ENCODE measurements at places on chromosomes 11 and 22. TPM values are rescaled to one million over a fixed set of nuclear protein-coding genes. Genes with fewer than 3 reads are reported as not detected.

- DNase-seq = no peak
Measured at GRCh38 chr11:44066732-44067141, 667 bp downstream of the ACCS start.

DNA sequence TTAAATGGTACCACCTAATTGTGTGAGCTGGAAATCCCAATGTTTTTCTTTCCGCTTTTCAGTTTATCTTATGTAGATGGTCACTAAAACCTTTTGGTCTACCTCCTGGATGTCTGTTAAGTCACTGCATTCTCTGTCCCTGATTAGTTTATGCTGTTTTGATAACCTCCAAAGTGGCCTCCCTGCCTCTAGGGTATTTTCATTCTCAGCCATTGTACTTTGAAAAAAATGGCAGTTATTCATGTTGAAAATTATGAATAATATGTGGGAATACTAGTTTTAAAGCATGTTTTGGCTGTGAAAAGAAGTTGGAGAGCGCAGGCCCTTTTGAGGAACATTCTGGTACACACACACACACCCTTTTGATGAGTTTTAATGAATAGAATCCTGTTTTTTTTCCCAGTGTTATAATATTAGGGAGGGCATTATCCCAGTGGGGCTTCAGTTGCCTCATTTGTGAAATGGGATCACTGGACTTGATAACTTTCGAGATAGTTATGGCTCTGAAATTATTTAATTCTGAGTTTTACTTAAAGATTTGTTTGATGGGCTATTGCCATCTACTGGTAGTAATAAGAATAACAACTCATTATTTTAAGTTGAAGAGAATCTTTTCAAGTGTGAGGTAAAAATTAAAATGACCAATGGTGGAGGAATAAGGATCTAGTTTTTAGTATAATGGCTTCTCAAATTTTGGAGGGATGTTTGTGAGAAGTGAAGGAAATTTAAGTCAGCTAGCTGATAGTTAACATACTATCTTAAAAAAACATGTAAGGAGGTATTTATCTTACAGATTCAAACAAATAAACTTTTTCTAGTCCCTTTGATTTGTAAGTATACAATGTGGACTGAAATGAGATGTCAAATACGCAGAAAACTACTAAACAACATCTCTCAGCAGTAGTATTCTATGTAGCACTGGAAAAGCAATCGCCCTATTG, 3.9 kb downstream of the FDX1 start:
- no peak for DNase-seq

DNA sequence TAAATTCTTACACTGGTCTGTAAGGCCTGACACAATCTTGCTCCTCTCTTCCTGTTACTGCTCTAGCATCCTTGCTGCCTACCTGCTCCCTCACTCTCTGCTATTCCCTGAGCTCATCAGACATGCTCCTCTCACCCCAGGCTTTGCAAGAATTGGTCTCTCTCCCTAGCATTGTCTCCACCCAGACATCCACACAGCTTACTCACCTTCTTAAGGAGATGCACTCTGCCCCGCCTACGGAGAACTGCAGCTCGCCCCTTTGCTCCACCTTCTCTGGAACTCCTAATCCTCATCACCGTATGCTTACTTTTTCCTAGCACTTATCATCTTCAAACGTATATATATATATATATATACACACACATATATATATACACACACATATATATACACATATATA, 23.3 kb upstream of the TMPRSS5 start:
- DNase-seq = no peak

DNA sequence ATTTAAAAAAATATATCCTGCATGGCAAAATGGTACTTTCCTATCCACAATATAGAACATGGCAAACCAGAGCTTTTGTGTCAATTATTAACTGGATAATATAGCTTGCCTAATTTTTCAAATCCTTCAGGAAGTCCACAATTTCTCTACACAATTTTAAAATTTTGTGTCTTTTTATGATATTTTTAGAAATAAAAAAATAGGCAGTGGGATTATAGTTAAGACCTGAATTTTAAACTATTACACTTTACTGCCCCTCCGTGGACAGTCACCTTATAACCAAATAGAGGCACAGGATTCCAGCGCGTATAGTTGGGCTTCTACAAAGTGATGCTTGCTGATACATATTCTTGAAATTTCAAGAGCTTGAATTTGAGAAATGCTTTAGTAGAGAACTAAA, 2.1 kb upstream of the DMC1 start:
- no peak for DNase-seq

GRCh38 chr11:125305345-125305744, 140.8 kb downstream of the PKNOX2 start:
- no peak for DNase-seq

DNA sequence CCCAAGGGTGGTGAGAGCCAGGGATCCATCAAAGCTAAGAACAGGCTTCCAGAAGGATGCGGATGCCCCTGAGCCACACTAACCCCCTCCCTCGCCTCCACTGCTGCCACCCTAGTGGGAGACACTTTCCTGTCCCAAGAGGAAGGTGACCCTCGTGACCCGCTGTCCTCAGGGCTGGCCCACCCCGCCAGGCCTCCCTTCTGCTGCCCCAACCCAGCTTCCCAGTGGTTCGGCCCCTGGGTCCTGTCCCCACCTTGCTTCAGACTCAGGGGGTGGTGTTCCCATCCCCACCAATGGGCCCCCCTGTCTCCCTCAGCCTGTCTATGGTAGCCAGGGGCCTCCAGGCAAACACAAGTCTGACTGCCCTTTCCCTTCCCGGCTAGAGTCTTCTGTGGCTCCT, 6.5 kb upstream of the PICK1 start:
- DNase-seq = no peak

The MYBPC3 gene
- total RNA-seq = not detected

DNA sequence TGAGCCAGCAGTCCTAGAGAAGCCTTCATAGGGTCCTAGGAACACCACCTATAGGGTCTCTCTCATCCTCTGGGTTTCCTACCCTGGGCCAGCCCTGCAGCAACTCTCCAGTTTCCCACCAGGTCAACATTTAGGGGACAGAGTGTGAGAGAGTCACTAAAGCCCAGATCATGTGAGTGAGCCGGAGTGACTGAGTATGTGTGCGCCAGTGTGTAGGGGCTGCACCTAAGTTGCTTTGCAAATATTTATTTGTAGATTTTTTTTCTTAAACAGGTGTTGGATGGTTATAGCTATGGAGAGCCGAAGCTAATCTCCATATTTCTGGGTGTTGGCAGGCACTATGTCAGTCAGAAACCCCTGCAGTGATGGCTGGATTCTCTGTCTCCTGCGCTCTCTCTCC, 232.5 kb upstream of the NCAM1 start:
- no peak for DNase-seq

The MYRF gene
- 0.32 TPM for total RNA-seq

DNA sequence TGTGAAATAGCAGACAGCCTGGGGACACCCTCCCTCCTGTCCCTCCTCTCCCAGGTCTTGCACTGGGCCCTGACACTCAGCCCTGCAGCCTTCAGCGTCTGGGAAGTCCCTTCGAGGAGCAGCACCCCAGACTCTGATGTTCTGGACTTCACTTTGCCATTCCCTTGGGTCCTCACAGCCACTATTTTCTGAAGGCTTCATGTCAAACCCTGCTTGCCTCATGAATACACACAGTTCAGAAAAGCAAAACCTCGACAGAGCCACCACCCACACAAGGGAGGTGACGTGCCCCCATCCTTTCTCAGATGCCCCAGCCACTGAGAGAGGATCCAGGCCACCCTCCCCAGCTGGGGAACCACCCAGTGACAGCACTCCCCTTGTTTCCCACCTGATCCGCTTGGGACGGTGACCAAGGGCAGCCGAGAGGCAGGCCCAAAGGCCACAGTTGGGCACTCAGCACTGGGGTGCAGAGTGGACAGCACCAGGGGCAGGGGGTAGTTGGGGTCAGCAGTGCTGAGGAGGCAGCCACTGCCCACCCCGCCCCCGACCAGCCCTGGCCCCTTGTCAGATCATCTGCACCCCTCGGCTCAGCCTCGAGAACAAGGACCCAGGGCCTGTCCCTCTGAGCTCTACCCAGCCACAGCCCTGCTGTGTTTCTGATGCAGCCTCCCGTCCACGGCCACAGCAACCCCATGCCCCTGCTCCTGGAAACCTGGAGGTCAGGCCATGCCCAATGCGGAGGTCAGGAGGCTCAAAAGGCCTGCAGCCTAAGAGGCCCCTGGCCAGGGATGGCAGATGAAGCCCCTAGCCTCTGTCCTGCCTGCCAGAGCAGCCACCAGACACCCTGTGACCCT, 3.1 kb upstream of the TNNT3 start:
- no peak for DNase-seq

The MFRP gene
- total RNA-seq = not detected

DNA sequence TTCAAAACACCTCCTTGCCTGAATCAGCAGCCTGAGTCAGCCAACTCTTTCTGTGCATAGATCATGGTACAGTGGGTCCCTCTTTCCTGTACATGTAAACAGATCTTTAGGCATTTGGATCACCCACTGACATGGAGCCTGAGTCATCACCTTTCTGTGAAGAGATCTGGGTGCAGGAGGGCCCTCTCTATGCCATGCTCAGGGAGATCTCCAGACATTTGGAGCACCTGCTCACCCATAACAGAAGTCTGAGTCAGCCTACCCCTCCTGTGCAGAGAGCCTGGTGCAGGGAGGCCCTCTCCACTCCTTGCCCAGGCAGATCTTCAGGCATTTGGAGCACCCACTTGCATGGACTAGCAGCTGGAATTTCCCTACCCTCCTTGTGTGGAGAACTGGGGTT, 56.2 kb upstream of the GLYAT start:
- no peak for DNase-seq

The HEPHL1 gene
- total RNA-seq = 0.33 TPM

- DNase-seq = no peak
Measured at GRCh38 chr11:18599739-18600230, at the start of gene MISFA. Gene MISFA, plus strand, starts transcription at chr11:18599789. Its CDS starts 140 bp downstream, at chr11:18599929.

The MUC2 gene
- total RNA-seq = not detected

- DNase-seq = no peak
Measured at GRCh38 chr22:38032681-38033521, 24.3 kb upstream of the PICK1 start.

DNA sequence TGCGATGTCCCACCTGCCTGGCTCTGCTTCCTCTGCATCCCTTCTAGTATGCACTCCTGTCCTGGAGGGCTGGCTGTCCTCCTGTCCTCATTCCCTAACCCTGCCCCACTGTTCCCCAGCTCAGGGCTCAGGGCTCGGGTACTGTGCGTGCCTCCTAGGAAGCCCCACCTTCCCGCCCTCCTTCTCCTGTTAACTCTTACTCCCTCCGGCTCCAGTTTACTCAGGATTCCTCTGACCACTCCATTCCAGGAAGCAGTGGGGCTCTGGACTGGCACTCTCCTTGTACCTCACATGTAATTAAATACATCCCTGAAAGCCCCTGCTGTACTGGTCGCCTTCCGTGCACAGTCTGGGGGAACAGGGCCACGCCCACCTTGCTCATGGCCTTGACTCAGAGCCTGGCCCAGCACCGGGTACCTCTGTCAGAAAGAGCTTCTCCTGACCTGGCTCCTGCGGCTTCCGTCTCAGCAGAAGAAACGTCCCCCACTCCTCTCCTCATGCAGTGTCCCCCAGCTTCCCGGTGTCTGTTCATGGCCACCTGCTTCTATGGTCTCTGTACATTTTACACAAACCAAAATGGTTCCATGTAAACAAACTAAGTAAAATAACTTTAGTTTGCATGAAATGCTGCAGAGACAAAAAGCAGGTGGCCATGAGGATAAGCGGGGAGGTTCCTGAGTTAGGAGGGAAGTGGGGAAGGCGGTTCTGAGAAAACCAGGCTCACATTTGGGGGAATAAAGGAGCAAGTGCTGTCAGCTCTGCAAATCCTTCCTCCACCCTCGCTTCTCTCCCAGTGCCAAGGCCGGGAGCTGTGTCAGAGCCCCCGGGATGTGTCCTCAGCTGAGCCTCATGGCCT, 445.9 kb downstream of the BRD1 start:
- DNase-seq = no peak

GRCh38 chr11:86247608-86248007, 3.1 kb downstream of the EED start:
- DNase-seq = no peak

GRCh38 chr22:28582806-28583205, 96.8 kb downstream of the TTC28 start:
- DNase-seq = no peak

DNA sequence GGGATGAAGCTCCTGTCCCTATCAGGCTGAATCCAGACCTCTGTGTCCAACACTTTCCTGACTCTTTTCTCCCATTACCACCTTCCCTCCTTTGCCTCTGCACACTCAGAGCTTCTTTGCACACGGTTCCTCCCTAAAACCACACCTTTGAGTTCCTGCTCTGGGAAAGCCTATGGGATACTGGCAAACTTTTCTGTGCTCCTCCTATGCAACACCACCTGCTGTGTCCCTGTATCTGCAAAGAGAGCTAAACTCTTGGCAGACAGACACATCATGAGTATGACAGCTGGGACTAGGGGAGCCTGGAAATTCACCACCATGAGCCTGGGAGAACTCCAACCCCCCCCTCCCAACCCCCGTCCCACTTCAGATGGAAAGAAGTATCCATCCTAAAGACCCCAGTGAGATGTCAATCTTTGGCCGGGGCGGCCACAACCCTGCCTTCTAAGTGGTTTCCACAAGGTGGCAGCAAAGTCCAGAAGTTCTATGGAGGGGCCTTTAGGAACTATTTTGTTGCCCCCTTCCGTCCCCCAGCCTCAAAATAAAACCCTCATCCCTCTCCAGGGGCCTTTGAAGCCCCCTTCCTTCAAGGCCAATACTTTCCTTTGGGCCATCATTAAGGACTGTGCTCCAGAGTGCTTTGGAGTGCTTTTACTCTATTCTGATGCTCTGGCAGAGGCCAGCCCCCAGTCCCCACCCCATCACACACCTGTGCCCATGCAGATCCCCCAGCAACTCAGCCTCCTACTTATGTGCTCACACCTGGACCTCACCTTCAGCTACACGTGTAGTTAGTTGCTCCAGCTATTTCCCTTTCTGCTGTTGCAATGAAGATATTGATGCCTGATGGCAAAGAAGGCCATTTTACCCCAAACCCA, 19.4 kb downstream of the HTR3A start:
- DNase-seq = no peak
